ENCODE measurements at places on chromosomes 1 and 21.

DNA sequence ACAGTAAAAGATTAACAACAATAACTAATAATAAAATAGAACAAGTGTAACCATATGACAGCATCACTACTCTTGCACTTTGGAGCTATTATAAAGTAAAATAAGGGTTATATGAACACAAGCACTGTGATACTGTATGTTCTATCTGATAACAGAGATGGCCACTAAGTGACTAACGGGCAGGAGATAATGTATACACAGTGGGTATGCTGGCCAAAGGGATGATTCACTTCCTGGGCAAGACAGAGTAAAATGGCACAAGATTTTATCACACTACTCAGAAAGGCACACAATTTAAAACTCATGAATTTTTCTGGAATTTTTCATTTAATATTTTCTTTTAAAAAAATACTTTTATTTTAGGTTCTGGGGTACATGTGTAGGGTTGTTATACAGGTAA lies 12.3 kb downstream of the SLC9C2 start:
- no peak for DNase-seq

GRCh38 chr1:221887758-221888157 lies 145.9 kb upstream of the DUSP10 start:
- DNase-seq = no peak

GRCh38 chr1:86119214-86119764 lies 37.3 kb downstream of the COL24A1 start:
- no peak for DNase-seq

DNA sequence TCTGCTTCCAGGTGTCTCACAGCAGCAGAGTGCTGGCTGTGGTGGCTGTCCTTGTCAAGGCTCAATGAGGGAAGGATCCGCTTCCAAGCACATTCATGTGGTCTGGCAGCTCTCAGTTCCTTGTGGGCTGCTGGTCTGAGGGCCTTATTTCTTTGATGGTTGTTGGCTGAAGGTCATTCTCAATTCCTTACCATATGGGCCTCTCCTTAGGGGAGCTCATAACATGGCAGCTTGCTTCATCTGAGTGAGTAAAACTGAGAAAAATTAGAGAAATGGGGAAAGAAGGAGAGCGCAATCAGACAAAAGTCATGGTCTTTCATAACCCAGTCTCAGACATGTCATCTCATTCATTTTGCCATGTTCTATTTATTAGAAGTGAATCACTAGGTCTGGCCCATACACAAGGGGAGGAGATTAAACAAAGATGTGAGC lies 81.7 kb upstream of the TSPAN2 start:
- DNase-seq = no peak

DNA sequence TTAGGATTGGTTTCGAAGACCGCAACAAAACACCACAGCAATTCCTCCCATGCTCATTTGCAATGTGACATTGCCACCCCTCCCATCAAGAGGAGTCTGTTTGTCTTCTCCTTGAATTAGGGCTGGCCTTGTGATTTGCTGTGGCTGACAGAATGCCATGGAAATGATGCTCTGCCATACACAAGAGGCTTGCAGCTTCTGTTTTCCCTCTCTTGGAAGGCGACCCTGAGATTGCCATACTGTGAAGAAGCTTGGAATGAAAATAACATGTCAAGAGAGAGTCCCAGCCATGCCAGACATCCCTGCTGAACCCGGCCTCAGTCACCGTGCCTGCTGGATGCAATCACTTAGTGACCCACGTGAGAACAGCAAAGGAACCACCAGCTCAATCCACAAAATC lies 212.4 kb downstream of the CRB1 start:
- no peak for DNase-seq

GRCh38 chr1:22575532-22576149 lies 12.4 kb downstream of the EPHA8 start:
- no peak for DNase-seq

GRCh38 chr1:3015269-3015635 lies 6.0 kb upstream of the ACTRT2 start:
- DNase-seq = no peak

DNA sequence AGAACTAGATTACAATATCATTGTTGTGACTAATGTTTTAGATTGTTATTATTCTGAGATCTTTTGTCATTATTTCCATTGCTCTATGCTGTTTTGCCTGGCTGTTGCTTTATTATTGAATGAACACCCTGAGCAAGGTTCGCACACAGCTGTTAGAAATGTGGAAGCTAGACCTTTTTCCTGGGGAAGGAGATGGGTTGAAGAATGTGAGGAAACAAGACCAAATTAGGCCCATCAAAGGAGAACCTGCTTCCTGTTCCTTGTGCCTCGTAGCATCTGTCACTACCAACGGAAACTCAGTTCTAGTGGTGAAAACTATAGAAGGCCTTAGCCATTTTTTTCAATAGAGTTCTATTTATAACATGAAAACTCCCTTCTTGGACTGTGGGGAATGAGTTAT lies 68.7 kb downstream of the RGL1 start:
- no peak for DNase-seq

- DNase-seq = peak; percentile 30
These were observed 1.7 kb downstream of the AZIN2 start for GRCh38 chr1:33082575-33083108.

DNA sequence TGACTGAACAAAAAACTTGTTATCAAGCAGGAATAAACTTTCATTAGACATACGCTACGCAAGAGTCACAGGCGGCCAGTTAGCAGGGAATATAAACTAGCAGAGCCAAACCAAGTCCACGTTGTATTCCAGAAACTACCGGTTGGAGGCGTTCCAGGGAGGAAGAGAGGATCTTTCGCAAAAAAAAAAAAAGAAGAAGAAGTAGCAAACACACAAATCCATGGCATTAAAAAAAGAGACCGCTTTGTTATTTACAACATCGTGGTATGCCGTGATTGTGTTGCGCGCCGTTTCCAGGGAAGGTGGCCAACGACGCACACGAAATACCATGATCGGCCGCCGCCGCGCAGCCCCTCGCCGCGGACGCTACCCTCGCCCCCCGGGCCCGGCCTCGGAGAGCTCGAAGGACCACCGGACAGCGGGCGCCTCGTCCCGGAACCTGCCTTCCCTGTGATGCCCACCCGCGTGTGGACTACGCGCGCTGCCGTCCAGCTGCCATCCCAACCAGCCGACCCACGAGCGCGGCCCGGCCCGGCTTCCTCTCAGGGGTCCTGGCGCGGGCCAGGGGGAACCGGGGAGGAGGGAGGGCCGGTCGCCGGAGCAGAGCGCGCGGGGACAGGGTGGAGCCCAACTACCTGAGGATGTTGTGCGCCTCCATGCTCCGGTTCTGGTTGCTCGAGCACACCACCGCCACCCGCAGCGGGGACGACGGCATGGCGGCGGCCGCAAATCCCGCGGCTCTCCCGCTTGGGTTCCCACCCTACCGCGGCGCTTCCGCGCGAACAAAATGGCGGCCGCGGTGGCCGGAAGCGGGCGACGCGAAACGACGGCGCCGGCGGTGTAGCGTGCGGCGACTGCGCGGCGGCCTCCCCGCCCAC lies 581 bp downstream of the SSU72 start:
- peak; percentile 64 for DNase-seq

- peak; percentile 30 for DNase-seq
These were observed 100.1 kb upstream of the S1PR1 start for GRCh38 chr1:101136739-101137138.

DNA sequence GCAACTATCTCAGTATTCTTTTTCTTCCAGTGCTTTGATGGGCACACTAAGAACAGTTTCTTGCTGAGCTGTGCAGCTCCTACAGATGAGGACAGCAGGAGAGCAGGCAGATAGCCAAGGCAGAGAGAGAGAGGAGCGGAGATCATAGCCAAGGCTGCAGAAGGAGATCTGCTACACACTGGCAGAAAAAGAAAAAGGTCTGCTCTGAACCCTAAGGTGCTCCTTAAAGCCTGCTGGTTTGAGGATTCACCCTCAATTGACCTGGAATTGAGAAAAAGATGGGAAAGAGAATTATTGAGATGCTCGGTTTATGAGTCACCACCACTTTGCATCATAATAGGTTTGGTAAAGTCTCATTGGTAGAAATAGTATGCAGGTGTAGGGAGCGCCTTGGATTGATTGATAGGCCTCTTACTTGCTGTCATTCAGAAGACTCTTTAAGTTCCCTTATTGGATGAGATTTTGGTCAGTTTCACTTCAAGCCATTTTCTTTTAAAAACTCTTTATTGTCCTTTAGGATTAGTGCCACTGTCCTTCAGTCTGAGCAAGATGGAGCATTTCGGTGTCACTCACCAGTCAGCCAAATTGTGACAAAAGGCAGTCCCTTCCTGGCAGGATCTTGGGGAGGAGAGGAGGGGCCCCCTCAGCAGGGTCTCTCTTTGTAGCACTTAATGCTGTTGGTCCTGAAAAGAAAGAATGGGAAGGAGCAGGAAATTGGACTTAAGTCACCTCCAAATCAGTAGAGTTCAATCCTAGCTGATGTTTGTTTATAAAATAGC lies 685.0 kb downstream of the ADGRL2 start:
- no peak for DNase-seq
